AG10803 (cell line): ENCODE measurements at places on chromosomes 1 and 21.

DNA sequence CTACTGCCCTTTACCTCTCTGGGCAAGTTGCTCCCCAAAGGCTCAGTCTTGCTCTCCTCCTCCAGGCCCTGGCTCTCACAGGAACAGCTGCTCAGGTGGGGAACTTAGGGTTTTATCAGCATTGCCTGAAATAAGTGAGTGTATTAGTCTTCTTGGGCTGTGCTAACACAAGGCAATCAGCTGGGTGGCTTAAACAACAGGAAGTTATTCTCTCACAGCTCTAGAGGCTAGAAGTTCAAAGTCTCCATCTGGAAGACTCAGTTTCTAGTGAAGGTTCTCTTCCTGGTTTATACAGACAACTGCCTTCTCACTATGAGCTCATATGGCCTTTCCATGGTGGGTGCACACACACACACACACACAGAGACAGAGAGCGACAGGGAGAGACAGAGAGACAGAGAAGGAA, 2.8 kb upstream of the CD1C start:
- no peak for DNase-seq

- DNase-seq = no peak
Measured at GRCh38 chr1:107897438-107898345, 67.3 kb downstream of the VAV3 start.

DNA sequence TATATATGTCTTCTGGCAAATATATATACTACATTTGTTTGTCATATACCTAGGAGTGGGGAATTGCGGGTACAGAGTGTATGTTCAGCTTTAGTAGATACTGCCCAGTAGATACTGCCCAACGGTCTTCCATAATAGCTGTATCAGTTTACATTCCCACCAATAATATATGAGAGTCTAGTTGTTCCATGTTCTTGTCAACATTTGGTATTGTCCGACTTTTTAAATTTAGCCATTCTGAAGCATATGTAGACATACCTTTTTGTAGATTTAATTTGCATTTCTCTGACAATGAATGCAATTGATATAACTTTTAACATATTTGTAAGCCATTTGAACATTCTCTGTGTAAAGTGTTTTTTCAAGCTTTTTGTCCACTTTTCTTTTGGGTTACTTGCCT, 99.0 kb upstream of the HIVEP3 start:
- DNase-seq = no peak

DNA sequence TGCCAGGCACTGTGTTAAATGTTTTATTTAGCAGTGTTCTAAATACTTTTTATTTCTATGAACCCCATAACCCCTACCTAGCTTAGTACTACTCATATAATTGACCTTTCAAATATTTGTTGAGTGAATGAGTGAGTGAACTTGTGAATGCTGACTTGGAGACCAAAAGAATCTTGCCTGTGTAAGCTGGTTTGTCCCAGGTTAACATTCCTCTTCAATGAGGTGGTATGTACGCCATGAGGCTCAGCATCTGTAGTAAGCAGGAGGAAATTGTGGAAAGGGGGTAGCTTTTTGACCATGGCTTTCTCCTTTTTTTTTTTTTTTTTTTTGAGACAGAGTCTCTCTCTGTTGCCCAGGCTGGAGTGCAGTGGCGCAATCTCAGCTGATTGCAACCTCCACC, 14.6 kb downstream of the MED18 start:
- peak; percentile 40 for DNase-seq

GRCh38 chr1:29292344-29292743, 56.0 kb downstream of the PTPRU start:
- no peak for DNase-seq

GRCh38 chr21:29656504-29657239, 283.1 kb downstream of the GRIK1 start:
- peak; percentile 63 for DNase-seq

- DNase-seq = peak; percentile 8
Measured at GRCh38 chr1:64220241-64220640, 16.8 kb downstream of the UBE2U start.

DNA sequence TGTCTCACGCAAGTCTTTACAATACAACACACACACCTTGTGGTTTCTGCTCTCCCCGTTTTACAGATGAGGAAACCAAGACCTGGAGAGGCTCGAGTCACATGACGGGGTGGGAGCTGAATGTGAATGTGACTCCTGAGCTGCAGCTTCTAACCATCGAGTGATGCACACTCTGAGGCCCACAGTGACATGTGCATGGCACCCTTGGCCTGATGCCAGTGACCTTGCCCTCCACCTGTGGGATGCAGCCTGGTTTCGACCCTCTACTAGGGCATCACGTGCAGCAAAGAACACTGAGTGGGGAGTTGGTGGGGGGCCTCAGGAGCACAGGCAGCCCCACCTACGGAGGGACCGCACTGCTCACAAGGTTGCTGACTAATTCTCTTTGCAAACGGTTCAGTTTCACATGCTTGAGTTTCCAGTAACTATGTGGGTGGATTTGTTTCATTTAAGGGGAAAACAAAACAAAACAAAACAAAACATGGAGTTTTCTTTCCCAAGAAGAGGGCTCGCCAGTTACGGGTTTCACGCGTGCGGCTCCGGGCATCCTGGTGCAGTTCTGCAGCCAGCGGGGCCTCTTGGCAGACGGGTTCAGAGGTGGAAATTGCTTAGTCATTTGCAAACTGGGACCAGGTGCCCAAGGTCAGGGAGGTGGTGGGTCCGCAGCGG, 22.9 kb downstream of the SPSB1 start:
- peak; percentile 69 for DNase-seq

- DNase-seq = no peak
Measured at GRCh38 chr1:63868268-63868781, 94.5 kb downstream of the ROR1 start.

GRCh38 chr1:114756949-114757454, 782 bp downstream of the CSDE1 start:
- peak; percentile 60 for DNase-seq

DNA sequence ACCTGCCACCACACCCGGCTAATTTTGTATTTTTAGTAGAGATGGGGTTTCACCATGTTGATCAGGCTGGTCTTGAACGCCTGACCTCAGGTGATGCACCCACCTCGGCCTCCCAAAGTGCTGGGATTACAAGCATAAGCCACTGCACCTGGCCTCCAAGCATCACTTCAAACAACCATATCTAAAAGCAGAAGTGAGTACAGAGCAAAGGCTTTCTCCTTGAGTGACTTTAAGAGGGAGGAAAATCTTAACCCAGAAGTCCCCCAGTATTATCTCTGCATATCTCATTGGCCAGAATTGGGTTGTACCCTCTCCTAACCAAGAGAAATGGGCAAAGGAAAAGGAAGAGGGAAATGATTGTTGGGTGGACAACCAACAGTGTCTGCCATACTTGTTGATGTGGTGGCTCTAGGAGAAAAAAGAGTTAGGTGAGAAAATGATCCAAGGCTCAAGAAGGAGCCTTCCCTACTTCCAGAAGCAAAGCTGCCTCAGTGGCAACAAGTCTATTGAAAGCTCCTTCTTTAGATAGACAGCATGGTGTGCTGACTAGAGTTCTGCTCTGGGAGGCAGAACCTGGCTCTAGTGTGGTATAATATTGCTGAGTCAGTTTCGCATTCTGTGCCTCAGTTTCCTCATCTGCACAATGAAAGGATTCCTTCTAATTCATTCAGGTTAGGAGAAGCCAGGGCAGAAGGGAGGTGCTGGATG, 16.8 kb upstream of the FOXE3 start:
- no peak for DNase-seq

- no peak for DNase-seq
Measured at GRCh38 chr1:76587212-76587611, 280.1 kb upstream of the ST6GALNAC5 start.

DNA sequence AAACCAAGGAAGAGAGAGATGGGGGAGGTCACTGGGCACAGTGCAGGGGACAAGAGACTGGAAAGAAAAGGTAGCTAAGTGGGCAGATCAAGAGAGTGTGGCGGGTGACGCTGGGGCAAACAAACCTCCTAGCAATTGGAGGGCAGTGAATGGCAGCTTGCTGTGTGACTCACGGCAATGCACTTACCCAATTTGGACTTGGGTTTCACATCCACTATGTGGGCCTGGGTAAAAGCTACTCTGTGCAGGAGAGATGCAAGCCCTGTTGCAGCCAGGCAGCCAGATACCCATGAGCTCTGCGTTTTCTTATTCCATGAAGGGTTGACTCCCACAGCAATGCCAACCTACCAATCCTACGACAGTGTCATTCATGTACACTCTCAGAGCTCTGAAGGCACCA, 9.5 kb downstream of the PLXNA2 start:
- no peak for DNase-seq

- peak; percentile 64 for DNase-seq
Measured at GRCh38 chr1:176617881-176618280, 154.9 kb downstream of the PAPPA2 start.

- DNase-seq = peak; percentile 71
Measured at GRCh38 chr21:34971656-34972055, 77.4 kb downstream of the RUNX1 start.

DNA sequence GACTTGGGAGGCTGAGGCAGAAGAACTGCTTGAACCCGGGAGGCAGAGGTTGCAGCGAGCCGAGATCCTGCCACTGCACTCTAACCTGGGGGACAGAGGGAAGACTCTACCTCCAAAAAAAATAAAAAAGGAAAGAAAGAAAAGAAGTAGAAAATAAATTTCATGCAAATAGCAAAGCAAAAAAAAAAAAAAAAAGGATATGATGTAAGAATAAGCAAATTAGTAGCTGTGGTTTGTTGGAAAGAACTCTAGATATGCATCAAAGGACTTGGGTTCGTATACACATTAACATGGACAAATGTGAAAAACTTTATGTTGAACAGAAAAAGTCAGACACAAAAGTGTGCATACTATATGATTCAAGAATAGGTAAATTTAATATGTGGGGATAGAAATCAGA, 11.9 kb downstream of the WASF2 start:
- DNase-seq = no peak

DNA sequence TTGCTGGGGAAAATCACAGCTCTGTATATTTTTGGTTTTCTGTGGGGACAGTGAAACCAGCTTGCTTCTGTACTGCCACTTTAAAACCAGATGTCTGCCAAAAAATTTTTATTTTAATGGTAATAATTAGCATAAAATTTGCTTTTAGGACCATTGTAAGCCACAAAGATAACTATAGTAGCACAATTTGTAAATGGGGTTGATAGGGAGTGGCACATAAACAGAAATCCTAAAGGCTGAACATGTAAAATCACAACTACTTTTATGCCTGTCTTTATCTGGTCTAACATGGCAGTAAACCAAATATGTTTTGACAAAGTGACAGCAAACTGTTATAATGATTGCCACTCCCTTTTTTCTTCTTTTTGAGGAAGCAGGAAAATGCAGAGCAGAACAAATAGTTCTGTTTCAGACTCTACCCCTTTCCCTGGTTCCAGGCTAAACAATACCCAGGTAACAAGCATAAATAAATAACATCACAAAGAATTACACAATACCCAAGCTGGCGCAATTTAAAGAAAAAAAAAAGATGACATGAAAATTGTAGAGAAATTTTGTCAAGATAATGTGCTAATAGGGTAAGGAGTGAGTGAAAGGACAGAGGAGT, 24.0 kb upstream of the CCDC181 start:
- no peak for DNase-seq

GRCh38 chr21:14557413-14557812, 11.3 kb upstream of the SAMSN1 start:
- no peak for DNase-seq

- peak; percentile 12 for DNase-seq
Measured at GRCh38 chr1:59761443-59761842, 53.3 kb upstream of the HOOK1 start.

DNA sequence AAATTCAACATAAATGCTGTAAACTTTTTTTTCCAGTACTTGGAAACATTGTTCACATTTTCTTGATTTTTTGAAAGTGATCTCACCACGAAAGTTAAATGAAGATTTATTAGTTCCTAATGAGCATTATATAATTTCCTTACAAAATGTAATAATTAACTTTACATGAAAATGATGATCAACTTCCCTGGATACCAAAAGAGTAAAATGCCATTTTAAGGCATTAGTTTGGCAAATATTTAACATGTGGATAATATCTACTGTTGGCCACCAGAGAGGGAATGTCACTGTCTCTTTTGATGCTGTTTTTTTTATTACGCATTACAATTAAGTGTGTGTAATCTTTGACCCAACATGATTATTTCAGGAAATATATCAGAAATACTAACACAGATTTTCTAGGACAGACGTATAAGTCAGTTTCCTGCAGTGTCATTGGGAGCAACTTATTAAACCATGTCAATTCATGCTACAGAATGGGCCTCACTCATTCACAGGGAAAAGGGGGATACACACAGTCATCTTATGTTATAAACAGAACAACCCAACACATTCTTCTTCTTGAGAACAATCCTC, 903.9 kb upstream of the ADGRL2 start:
- DNase-seq = no peak

- DNase-seq = no peak
Measured at GRCh38 chr1:27015260-27015659, 2.6 kb upstream of the TENT5B start.

DNA sequence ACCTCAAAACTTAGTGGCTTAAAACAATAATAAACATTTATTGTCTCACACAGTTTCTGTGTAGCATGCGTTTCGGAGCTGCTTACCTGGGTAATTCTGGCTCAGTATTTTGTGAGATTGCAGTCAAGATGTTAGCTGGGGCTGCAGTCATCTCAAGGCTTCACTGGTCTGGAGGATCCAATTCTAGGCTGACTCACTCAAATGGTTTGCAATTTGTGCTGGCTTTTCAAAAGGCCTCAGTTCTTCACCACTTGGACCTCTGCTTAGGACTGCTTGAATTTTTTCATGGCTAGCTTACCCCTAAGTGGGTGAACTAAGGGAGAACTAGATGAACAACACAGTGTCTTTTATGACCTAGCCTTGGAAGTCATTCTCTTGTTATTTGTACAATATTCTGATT, 21.0 kb downstream of the XPR1 start:
- DNase-seq = peak; percentile 34

GRCh38 chr1:30977105-30977504, 68.5 kb upstream of the SDC3 start:
- DNase-seq = peak; percentile 35

DNA sequence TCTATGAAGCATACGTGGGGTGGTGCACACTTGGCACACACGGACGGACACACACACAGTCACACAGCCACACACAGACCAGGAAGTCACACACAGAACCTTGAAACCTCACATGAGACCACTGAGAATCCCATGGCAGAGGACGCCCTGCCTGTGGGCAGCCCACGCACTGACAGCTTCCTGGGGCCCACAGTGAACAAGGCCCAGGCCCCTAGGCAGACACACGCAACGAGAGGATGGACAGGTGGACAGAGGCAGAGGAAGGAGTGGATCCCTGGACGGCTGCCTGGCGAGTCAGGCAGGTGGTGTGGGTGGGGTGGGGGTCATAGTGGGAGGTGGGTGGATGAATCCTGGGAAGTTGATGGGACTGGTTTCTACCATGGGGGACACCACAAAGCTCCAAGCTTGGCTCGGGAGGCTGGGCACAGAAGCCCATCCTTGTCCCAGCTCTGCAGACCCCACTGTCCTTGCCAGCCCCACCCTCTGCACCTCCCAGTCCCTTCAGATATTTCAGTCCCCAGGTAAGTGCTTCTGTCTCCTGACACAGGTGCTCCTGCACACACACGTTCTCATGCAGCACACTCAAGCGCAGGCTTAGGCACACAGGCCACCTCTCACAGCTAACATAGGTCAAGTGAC, 49.1 kb downstream of the WNT9A start:
- no peak for DNase-seq
